ENCODE measurements at places on chromosomes 6 and 20. TPM values are rescaled to one million over a fixed set of nuclear protein-coding genes. Genes with fewer than 3 reads are reported as not detected.

PDE10A gene
- 25.1 TPM for total RNA-seq

SLC17A2 gene
- not detected for total RNA-seq

SIRPB2 gene
- 2.2 TPM for total RNA-seq

STX11 gene
- 8.8 TPM for total RNA-seq

TBX18 gene
- 4.6 TPM for total RNA-seq

MRPL2 gene
- total RNA-seq, result 76.4 TPM

CGA gene
- not detected for total RNA-seq

DNA sequence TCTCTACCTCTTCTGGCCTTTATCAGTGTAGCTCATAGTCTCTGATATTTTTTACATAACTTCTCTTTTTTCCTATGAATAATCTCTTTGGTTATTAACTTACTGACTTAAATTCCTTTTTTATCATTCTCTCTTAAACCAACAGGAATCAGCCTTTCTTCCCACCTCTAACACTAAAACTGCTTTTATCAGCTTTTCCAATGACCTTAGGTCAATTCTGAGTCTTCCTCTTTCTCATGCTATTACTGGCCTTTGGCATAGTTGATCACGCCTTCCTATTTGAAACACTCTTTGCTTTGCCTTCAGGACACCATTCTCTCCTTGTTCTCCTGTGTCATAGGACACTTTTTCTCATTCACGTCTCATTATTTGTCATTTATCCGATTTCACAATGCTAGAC is 8.1 kb upstream of the HINT3 start:
- DNase-seq, result no peak

- no peak for DNase-seq
These were observed 15.0 kb downstream of the JPH2 start for GRCh38 chr20:44171775-44172571.

DNA sequence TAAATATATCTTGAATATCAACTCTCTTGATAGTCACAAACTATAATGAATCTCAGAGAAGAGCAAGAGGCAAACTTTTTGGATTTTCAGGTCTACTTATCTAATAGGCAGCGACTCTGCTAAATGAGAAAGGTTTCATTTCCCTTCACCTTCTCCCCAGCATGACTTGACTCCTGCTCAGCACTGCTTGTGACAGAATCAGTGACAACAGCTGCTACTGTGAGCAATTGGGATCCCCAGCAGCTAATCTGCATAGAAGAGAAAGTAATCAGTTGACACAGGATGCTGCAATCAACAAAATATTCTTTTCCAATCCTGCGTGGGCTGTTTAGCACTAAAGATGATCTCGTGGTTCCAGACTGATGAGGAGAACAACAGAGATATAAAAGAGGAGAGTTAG is 205.5 kb downstream of the MMUT start:
- no peak for DNase-seq

GRCh38 chr6:52603000-52603795 is 26.3 kb upstream of the TRAM2 start:
- DNase-seq, result no peak

DNA sequence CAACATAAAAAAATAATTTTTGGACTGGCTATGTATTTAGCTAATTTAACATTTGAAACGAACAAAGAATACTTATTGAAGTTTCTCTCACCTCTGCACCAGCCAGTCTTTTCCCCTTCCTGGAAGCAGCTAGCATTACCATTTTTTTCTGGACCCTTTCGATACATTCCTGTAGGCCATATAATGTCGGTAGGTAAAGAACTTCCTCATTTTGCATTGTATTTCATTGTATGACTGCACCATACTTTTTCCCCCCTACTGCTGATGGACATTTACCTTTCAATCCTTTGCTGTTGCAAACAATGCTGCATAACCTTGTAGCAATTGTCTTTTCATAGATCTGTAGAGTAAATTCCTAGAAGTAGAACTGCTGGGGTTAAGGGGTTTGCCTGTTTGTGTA is 17.6 kb downstream of the CBFA2T2 start:
- DNase-seq, result no peak

- DNase-seq, result no peak
These were observed 28.0 kb downstream of the PNLDC1 start for GRCh38 chr6:159828074-159828473.

- no peak for DNase-seq
These were observed 152.1 kb upstream of the RIMS1 start for GRCh38 chr6:71733970-71734899.

DNA sequence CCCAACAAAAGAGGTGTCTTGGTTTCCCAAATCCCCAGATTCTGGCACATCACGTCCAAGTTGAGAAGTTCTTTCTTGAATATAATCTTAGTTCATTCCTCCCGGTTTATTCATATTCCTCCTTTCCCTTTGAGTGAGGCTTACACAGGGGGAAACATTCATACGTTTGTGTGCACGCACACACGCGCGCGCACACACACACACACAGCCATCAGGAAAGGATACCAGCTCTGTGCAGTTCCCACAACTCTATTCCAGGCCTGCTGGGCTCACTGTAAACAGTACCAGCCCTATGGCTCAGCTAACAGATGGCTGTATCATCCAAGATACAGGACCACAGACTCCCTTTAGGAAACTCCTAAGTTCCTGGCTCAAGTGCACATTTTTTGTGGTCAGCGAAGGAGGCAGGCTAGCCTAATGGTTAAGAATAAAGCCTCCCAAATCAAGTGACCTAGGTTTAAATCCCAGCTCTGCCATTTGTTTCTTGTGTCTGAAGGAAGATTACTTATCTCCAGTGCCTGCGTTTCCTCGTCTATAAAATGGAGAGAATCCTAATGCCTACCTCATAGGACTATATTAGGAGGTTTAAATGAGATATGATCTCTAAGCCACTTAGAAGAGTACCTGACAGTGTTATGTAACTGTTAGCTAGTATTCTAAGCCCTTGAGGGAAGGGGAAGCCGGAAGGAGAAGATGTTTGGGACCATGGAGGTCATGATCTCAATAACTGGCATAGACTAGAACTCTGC is 3.7 kb upstream of the TAF8 start:
- no peak for DNase-seq

DNA sequence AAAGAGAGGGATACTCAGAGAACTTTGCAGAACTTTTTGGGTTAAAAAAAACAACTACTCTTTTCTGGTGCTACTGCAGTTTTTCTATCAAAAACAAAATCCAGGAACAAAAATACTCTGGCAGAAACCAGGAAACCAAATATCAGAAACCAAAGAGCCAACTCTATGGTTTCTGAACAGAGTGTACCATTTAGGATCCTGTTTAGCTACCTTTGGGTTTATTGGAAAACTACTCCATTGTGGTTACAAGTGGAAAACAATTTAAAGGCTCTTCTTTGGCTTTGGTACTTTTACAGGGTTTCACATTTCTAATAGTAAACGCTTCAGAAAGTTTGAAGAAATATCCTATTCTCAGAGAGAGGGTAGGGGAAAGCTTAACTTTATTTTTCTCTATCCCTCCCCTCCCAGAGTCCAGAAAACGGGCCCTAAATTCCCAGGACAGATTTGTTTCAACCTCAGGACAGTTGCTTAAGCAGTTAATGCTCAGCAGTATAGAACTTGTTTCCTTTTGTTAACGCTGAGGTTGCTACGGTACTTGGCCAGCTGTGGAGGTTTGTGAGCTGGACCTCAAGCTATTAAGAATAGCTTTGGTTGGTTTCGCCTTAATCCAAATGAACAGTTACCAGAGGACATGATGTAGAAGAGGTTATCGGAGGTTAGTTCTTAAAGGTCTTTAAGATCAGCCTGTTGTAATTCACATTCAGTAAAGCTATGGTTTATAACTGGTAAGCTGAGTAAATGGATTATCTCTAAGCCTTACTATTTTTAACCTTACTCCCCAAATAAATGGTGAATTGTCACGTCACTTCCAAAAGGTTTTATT is 47.9 kb downstream of the FOXO3 start:
- DNase-seq, result no peak

DNA sequence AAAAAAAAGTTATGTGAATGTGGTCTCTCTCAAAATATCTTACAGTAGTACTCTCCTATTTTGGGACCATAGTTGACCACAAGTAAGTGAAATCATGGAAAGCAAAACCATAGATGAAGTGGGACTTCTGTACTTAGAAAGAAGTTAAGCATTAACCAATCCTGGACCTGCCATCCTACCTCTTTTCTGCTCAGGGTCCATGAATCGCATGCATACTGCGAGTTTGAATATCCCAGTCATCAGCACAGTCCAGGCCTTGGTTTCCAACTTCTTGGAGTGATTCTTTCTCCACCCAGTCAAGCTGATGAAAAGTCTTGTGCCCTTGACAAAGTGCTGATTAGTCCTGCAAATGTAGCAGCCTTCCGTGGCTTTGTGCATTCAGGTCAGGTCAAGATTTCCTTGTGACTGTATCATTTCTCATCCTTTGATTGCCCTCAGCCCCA is 46.0 kb downstream of the RNF217 start:
- no peak for DNase-seq

DNA sequence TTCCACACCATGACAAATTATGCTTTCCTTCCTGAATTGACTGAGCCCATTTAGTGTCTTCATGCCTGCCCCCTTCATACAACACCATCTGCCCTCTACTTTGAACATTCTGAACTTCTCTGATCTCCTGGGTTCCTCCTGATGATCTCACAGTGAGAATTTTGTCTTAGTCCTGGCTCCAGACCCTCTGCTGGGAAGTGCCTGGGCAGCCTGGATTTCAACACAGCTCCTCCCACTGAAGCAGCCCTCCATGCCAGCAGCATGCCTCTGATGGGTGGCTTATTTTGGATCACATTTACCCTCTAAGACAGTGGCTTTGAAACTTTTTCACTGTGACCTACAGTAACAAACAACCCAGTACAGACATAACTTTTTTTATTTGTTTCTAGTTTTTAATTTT is 41.5 kb downstream of the DSE start:
- DNase-seq, result no peak

GRCh38 chr6:168216117-168216516 is 103.5 kb downstream of the DACT2 start:
- no peak for DNase-seq

- DNase-seq, result no peak
These were observed 540.9 kb upstream of the MAN1A1 start for GRCh38 chr6:119890470-119890869.

DNA sequence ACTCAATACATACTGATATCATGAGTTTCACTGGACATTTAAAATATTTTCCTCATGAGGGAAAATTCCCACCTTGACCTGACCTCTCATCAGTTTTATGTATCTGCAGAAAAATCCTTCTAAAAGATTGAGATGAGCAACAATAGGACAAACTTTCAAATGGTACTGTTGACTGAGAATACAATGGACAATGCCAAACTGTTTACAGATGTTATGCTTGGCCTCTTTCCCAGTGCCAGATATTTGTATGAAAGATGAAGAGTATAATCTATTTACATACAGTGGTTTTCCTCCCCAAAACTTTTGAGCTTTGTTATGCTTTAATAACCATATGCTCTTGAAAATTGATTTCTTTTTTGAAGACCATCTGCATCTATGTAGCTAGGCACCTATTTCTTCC is 245.1 kb upstream of the RSPO3 start:
- no peak for DNase-seq

DNA sequence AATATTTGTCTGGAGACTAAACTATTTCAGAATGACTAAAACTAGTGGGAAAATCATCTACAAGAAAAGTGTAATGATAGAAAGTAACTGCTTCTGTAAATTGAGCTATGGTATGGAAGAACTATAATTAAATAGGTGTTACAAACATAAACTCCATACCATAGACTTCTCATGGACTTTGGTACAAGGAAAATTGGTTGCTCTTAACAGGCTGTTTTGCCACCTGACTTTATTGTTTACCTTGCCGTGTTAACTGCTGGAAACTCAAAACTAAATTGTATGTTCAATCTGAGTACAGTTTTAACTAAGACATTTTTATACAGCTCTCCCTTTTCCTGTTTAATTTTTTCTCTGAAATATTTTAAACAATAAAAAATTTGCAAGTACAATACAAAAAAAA is 261.8 kb upstream of the POU3F2 start:
- DNase-seq, result no peak

DNA sequence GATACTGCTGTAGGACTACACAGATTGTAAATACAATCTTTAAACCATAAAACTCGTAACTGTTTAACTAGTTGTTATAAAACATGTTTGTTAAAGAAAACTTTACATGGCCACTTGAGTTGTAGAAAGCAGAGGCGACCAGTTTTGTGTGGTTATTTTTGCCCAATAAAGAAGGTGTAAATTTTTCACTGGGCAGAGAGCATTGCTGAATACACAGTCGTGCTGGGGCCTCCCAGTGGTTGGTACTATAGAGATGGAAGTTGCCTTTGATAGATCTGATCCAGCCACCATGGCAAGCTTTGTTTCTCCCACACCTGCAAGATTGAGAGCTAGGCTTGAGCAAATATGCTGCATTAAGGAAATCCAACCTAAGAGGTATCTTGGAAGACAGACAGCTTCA is 34.0 kb upstream of the YWHAB start:
- no peak for DNase-seq

DNA sequence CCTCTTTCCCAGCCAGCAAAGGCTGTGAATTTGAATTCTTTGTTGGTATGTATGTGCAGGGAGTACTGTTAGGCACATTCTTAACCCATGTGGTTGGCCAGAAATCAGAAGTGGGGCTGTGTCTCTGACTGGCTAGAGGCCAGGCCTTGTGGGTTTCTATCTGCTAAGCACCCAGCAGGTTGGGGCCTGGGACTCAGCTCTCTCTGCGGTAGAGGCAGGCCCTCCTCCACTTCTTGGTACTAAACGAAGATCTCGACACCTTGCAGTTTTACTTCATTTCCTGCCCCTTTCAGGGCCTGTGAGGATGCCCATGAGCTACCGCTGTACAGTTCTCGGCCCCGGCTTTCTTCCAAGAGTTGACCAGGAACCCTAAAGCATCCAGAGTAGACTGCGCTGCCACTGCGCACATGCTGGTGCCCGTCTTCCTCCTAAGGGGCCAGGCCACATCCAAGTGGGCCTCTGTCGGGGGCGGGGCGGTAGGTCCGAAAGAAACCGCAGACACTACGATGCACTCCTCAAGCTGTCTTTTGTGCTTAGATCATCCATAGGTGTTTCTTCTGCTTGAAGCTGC is 51.1 kb downstream of the TCP11 start:
- no peak for DNase-seq

DNA sequence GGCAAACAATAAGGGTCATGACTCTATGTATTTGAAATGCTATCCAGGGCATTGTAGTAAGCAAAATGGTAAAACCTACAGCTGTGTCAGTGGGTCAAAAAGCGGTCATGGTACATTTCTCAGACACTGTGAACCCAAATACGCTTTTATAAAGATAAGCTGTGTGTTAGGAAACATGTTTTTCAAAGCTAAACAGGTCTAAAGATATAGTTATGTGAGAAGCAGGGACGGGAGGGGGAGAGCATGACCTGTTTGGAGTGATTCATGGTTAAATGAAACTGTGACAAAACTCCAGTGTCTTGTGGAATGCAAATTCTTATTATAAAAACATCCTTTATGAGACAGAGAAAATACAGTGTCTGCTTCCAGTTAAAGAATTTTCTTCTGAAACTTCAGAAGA is 205.4 kb upstream of the BMP2 start:
- no peak for DNase-seq
